Right ventricle myocardium superior (tissue), 1 donor: ENCODE measurements at places on chromosomes 6 and 20. TPM values are rescaled to one million over a fixed set of nuclear protein-coding genes. Genes with fewer than 3 reads are reported as not detected.

GRCh38 chr6:124368131-124368530 lies 564.5 kb downstream of the NKAIN2 start:
- DNase-seq: no peak

DNA sequence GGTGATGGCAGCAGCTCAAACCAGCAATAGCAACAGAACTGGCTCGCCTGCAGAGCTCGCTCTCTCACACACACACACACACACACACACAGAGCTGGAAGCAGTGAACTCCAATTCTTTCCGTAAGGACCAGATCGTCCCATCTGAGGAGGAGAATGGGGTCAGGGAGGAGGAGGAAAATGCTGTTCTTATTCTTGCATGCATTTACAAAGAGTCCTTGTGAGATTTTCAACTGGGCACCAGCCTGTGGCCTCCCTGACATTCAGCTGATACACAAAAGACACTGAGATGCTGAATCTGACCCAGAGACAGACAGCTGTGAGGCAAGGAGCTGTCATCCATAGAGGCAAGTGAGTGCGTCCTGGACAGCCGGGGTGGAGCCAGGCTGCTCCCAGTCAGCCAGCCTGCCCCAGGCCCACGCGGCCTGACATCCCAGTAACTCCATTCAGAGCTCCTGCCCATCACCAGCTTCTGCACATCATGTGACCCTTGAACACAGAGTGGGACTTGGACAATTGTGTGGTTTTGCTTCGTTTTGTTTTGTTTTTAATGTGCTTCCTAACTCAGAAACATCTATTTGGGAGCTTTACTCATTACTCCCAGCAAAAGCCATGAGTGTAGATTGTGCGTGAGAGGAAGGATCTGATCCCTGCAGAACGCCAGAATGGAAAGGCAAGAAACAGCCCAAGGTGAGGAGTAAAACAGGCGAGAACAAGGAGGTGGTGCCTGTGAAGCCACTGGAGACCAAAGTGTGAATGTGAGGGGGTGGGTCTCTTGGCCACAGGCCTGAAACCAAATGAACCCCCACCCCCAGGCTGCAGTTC lies 2.1 kb downstream of the SERPINB9 start:
- no peak for DNase-seq

DNA sequence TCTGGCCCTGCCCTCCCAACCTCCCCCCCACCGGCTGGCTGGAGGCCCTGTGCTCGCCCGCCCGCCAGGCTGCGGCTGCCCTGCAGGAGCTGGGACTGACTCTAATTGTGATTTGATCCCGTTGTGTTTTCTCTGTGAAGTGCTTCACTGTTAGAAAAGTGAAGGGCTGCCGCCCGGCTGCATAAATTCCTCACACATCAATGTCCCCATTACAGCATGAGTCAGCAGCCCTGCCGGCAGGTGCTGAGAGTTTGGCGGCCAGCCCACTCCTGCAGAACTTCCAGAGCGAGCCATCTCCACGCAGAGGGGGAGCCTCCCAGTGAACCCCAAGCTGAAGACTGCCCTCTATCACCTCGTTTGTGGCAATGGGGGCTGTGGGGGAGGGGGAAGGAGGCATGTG lies 137.9 kb downstream of the DLL1 start:
- peak; percentile 69 for DNase-seq

DNA sequence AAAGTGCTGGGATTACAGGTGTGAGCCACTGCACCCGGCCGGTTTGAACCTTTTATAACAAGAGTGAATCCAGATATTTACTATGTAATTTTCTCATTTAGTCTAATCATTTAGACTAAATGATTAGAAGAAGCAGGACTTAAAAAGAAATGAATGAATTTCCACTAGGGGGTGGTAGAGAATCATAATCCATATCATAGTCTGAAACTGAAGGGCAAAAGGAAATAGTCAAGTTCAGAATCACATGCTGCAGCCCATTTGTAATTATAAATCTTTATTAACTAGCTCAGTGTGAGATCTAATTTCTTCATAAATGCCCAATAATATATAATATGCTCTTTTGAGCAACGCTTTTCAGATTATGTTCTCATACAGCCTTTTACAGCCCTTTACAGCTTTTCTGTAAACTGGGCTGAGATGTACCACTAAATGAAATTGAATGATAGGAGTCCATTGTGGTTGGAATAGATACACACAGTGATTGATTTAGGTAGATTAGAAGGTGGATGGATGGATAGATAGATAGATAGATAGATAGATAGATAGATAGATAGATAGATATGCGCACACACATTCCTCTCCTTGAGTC lies 31.8 kb downstream of the PSMB9 start:
- no peak for DNase-seq

The C6orf15 gene
- not detected for total RNA-seq

The TXLNB gene
- 125 TPM for total RNA-seq
